Nucleus accumbens (tissue), 56 donors: ENCODE measurements at places on chromosomes 2 and 18.

DNA sequence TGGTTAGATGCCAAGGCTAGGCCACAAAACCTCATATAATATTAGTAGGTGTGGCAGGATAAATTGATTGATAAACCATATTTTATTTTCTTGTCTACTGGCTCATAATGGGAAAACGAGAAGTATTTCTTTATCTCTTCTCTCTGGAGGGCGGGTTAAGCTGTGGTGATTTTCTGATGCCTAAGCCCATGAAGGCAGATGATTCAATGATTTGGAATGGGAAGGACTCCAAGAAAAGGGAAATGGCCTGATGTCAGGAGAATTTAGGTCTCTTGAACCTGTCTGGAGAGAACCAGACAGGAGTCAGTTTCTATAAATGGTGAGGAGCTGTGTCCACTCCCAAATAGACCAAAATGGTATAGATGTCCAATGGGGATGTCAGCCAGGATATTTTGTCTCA, 18.7 kb upstream of the MAP4K3 start:
- no peak for DNase-seq

- no peak for DNase-seq
Measured at GRCh38 chr2:222450021-222450420, 25.7 kb downstream of the SGPP2 start.

DNA sequence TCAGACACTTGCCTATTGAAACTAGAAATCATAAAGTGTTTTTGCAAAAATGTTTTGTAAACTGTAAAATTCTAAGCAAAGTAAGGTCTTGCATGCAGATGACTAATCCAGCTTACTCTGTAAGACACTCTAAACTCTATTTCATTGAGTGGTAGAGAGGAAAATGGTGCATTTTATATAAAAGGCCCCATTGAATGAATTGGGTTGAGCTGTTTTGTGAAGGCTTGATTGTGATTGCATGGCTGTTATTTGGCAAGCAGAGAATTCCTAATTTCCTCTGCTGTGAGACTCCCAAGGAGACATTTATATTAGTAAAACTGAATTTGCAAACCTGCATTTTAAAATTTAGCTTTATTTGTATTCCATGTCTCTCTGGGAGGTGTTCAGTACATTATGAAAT, 234.5 kb downstream of the PARD3B start:
- DNase-seq = no peak

GRCh38 chr18:24052053-24052452, 37.5 kb downstream of the TTC39C start:
- no peak for DNase-seq

DNA sequence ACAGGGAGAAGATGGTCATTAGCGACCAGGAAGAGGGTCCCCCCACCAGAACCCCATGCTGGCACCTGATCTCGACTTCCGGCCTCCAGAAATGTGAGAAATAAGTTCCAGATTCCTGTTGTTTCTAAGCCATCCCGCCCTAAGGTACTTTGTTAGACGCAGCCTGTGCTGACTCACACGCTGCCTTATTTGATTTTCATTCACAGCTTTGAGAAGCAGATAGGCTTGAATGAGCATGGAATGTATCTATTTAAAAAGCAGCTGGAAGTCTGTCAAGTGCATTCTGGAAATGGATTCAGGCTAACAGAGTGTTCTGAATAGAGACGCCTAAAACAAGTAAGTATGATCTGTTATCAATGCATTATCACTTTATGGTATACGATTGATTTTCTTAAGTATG, 8.3 kb upstream of the IL1R2 start:
- DNase-seq = no peak

DNA sequence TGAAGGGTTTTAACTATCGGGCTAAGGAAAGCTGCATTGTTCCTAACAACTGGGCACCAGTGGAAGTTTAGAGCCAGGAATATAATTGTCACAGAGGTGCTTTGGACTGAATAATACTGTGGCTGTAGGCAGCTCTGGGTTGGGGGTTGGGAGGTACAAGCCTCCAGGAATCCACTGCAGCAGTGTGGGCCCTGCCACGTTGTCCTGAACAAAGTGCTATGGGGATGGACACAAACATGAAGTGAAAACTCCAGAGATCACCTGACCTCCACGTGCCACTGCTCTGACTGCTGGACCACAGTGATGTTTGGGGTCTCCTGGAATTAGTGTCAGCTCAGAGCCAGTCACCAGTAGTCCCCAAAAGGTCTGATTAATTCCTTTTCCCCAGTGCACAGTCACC, 110.9 kb downstream of the BCL2 start:
- DNase-seq = no peak

- no peak for DNase-seq
Measured at GRCh38 chr2:107633580-107634147, 193.0 kb upstream of the RGPD4 start.

DNA sequence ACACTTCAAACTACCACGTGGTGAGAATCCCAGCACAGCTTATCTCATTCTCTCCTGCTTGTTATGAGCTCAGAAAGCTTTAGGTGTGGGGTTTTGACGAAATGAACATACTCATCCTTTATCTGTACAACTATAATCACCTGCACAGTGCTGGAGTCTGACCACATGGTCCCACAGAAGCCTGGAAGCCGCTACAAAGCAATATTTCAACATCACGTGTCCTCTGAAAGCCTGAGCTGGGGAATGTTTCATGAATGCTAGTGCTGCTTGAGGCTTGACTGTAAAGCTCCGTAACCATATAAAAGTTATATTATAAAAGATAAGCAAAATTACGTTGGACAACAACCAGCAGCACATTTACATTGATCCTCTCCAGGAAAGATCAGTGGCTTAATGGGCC, 43.9 kb downstream of the PIEZO2 start:
- no peak for DNase-seq

DNA sequence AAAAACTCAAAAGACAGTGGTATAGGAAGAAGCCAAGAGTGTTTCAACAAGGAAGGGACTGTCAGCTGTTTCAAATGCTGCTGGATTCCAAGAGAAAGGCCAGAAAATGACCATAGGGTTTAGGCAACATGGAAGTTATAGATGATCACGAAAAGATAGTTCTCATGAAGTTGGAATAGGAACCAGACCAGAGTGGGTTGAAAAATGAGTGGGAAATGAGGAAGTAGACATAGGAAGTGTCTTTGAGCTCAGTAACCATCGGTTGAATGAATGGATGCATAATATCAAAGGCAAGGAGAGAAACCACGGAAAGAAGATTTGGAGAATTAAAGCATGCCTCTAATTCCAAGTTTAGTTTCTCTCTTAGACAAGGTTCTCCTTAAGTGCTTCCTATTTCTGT, 1.3 kb downstream of the NCAPH start:
- DNase-seq = no peak

- DNase-seq = no peak
Measured at GRCh38 chr2:13240789-13241487, 524.2 kb downstream of the TRIB2 start.

- no peak for DNase-seq
Measured at GRCh38 chr2:171810422-171811244, 83.4 kb downstream of the SLC25A12 start.

GRCh38 chr2:101112772-101113157, 38.4 kb downstream of the TBC1D8 start:
- DNase-seq = no peak

GRCh38 chr2:148238561-148238960, 217.7 kb downstream of the MBD5 start:
- DNase-seq = no peak

GRCh38 chr2:27701676-27702075, 38.0 kb downstream of the SLC4A1AP start:
- no peak for DNase-seq

DNA sequence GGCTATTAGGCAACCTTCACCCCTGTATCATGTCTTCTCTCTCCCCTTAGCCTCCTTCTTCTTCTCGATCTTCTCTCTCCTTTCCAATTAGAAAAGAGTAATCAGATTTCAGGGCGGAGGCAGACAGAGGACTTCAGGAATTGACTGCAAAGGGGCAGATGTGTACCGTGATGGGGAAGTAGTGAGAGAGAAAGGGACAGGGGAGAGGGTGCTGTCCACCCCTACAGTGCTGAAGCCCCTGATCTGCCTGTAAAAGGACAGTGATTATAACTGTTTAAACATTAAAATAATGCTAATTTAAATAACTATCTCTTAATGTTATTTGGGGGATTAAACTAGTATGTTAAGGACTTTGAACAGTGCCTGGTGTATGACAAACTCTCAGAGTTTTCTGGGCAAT, 178.5 kb downstream of the ACTR3 start:
- no peak for DNase-seq

- no peak for DNase-seq
Measured at GRCh38 chr2:218129458-218130135, 3.8 kb downstream of the CXCR2 start.

DNA sequence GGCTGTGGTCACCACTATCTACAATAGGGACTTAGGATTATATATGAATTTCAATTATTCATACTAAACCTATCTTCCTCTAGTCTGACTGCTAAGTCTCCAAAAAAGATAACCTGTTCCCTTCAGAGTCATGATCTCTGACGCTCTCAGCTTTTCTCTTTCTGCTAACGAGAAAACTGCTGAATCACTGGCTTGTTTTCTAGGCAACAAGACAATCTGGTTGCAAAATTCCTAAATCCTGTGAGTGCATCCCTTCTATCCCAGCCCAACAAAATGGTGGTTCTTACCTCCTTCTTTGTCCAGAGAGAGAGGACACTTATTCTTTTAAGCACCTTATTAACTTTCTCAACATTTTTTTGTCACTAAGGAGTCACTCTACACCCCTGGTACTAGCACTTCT, 312.3 kb upstream of the PKDCC start:
- no peak for DNase-seq

DNA sequence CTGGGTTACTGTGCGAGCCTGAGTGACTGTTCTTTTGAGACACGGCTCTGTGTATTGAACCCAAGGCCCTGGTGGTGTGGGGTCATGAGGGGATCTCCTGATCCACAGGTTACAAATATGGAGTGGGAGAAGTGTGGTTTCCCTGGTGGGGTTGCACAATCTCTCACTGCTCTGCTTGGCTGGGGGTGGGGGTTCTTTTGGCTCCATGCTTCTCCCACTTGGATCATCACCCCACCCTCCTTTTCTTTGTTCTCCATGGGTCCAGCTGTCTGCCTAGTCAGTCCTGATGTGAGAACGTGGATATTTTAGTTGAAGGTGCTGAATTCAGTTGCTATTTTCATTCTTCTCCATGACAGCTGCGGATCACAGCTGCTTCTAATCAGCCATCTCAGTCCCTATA, 37.8 kb downstream of the AGPS start:
- DNase-seq = no peak

- no peak for DNase-seq
Measured at GRCh38 chr18:12377556-12378197, 650 bp upstream of the AFG3L2 start.

GRCh38 chr2:29640360-29640759, 281.0 kb downstream of the ALK start:
- DNase-seq = no peak

DNA sequence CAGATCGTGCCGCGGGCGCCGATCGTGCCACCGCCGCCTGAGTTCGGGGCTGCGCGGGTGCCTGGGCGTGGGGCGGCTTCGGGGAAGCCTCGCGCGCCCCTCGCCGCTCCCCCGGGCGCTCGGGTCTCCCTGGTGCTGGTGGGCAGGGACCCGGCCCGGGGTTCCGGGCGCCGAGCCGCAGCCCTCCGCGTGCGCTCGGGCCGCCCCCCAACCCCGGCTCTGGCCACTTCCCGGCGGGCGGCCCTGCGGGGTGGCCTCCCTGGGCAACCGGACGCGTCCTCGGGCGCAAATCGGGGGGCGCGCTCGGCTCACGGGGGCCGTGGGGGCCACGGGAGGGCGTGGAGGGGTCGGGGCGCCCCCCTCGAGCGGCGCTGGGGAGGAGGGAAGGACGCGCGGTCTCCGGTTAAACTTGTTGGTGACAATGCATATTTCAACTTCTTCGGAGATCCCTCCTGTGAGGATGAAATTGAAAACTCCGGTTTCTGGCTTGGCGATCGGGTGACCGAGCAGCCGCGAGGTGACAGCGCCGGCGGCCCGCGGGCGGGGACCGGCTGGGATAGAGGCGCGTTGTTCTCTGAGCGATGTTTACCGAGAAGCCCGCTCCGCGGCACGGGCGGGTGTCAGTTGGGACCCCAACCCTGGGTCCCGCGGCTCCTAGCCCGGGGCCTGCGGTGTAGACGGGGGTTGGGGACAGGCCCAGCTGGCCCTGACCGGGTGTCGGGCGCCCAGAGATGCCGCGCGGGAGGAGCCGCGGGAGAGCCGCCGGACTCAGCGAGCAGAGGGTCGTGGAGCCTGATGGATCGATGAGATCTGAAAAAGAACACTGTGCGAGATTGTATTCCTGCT, 676 bp downstream of the SH3BP4 start:
- no peak for DNase-seq

DNA sequence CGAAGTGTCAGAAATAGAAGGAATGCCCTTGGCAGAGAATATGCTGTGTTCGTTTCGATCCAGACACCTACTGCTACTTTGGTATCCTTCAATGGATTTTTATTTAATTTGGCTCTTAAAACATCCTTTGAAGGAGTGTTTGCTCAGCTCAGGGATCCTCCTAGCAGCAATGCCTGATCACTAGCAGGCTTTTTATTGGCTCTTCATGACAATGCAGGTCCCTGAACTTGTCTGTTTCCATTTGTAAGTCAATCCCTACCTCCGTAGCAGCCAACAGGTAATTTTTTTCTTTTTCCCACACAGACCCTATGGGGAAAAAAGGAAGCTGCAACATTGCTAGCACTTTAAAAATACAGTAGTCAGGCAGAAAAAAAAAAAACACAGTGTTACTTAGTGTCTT, 366.2 kb upstream of the LRRTM1 start:
- no peak for DNase-seq

DNA sequence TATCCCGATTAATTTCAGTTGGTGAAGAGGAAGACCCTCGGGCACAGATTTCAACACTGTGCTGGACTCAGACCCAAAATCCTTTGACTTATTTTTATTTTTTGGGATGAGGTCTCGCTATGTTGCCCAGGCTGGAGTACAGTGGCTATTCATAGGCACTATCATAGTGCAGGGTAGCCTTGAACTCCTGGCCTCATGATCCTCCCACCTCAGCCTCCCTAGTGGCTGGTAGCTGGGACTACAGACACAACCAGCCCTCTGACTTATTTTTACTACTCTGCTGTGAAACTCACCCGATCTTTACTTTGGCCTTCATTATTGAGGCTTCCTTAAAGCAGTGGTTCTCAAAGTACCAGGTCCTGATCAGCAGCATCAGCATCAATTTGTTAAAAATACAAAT, 18.2 kb upstream of the ADAM17 start:
- no peak for DNase-seq

GRCh38 chr2:33421820-33422219, 54.6 kb upstream of the RASGRP3 start:
- DNase-seq = no peak

GRCh38 chr2:174631009-174631981, 33.7 kb upstream of the WIPF1 start:
- no peak for DNase-seq

- DNase-seq = no peak
Measured at GRCh38 chr2:219759801-219760200, 132.4 kb downstream of the SLC4A3 start.

DNA sequence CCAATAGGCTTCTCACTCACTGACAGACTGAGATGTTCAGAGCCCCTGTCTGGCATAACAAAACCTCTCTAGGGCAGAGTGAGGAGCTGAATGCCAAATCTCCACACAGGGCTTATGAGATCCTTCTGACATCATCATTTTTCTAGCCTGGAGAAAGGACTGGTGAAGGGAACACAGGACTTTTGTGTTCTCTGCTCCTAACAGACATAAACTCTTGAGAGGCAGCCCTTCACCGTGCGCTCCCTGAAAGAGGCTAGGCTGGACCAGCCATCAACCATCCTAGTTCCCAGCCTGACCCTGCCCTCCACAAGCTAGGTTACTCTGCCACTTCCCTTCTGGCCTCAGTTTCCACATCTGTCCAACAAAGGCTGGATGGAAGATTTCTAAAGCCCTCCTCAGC, 141.9 kb downstream of the SUCLG1 start:
- no peak for DNase-seq
